ENCODE measurements at places on chromosomes 1 and 21.

GRCh38 chr1:21319447-21320407, 29.5 kb upstream of the ECE1 start:
- no peak for DNase-seq

GRCh38 chr1:75742047-75742625, 17.6 kb downstream of the ACADM start:
- DNase-seq = no peak

- no peak for DNase-seq
Observed at GRCh38 chr21:34992736-34993398, 56.2 kb downstream of the RUNX1 start.

DNA sequence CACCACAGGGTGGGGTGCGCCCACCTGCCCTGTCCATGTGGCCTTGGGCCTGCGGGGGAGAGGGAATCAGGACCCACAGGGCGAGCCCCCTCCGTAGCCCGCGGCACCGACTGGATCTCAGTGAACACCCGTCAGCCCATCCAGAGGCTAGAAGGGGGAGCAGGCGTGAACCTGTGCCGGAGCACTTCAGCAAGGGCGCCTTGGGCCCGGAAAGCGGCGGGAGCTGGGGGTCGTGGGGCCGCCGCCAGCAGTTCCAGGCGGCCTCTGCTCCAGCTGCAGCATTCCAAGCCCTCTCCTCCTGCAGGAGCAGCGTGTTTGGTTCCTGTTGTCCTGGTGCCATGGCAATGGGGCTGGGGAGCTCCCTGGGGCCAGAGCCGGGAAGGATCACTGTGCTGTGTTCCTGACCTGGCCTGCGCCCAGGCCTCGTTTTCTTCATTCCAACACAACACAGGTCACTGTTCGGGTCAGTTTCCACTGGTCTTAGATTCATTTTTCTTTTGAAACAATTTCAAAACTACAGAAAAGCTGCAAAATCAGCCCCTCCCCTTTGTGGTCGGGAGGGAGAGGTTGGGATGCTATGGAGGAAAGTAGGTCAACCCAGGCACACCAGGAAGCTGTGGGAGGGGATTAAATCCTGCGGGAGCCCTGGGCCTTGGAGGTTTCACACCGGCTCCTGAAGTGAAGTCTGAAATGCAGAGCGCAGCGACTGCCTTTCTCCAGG, 18.8 kb downstream of the SLX9 start:
- DNase-seq = no peak

- no peak for DNase-seq
Observed at GRCh38 chr1:29043274-29043965, 80.3 kb downstream of the TMEM200B start.

DNA sequence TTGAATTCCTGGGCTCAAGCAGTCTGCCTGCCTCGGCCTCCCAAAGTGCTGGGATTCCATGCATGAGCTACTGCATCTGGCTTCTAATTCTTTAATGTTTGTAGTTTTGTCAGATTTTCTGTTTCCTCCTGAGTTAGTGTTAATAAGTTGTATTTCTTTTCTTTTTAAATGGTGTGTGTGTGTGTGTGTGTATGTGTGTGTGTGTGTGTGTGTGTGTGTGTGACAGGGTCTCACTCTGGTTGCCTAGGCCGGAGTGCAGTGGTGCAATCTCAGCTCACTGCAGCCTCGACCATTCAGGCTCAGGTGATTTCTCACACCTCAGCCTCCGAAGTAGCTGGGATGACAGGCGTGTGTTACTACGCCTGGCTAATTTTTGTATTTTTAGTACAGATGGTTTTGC, 50.2 kb downstream of the ADARB1 start:
- DNase-seq = no peak

DNA sequence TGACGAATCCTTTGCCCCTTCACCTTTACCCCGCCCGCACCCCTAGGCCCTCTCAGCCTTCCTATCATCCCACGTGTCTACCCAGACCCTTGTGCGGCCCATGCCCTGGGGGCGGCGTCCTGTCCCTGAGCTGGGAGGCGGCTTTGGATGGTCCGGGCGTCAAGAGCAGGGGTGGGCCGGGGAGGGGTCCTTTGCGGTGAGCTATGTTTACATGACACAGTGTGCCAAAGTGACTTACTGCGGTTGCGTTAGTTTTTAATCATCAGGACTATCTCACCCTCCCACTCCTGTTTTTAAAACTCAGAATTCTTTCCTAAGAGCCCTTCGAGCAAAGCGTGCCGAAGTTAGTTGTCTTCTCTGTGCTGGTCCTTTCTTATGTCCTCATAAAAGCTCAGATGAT, 144.6 kb downstream of the PGBD5 start:
- DNase-seq = no peak

DNA sequence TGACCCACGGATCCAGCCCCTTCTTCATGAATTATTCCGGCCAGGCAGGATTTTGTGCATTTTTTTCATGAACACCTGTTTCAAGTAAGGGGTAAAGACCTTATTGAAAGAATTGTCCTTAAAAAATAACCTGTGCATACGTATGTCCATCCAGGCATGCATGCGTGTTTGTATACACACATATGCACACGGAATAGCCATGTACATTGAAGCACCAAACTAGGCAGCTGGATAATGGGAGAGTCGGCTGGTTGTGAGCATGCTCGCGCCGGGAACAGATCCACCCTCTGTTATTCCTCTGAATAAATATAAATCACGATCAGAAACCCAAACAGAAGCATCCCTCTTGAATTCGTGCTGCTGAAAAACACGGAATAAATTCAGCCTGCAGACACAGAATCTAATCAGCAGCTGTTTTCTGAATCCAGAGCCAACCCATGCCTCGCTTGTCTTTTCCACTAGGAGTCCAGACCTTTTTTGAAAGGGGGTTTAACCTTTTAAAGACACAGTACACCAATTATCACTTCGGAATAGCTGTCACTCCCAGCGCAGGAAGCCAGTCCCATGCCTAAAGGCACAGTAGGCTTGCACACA, at the start of gene HIVEP3:
HIVEP3 (minus strand) TSS at position 473 of the 594 bp plus-strand sequence.
- no peak for DNase-seq

GRCh38 chr1:227320476-227320875, 2.2 kb upstream of the CDC42BPA start:
- DNase-seq = no peak

- DNase-seq = no peak
Observed at GRCh38 chr1:26280333-26281042, 602 bp downstream of the SH3BGRL3 start.

DNA sequence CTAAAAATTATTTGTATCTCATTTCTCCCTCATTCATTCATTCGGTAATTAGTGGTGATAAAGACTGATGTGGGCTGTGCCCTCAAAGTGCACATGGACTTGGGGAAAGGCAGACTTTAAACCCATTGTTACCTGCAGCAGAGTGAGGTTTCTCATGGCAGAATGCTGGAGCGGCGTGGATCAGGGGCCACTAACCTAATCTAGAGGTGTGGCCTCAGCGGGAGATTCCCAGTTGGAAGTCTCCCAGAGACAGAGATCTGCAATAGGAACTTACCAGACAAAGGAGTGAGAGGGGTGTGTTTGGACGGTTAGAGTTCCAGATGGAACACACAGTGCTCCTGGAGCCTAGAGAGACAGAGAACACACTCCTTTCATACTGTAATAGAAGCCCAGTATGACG, 73.5 kb downstream of the VPS26C start:
- DNase-seq = no peak

DNA sequence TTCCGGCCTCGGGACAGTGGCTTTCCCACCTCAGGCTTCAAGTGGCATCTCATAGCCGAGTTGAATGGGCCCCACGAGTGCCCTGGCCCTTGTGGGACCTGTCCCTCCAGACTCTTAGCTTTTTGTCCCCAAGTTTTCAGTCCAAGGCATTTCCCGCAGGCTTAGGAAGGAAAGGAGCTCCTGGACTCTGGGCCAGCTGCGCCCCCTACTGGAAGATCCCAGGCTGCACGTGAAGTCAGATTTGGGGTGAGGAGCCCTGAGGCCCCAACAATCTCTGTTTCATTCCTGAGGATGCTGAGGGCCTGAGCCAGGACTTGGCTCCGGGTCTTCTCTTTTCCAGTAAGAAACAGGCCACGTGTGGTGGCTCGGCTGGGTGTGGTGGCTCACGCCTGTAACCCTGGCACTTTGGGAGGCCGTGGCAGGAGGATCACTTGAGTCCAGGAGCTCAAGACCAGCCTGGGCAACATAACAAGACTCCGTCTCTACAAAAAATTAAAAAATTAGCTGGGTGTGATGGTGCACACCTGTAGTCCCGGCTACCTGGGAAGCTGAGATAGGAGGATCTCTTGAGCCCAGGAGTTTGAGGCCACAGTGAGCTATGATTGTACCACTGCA, 67.4 kb downstream of the ARHGEF10L start:
- DNase-seq = no peak

DNA sequence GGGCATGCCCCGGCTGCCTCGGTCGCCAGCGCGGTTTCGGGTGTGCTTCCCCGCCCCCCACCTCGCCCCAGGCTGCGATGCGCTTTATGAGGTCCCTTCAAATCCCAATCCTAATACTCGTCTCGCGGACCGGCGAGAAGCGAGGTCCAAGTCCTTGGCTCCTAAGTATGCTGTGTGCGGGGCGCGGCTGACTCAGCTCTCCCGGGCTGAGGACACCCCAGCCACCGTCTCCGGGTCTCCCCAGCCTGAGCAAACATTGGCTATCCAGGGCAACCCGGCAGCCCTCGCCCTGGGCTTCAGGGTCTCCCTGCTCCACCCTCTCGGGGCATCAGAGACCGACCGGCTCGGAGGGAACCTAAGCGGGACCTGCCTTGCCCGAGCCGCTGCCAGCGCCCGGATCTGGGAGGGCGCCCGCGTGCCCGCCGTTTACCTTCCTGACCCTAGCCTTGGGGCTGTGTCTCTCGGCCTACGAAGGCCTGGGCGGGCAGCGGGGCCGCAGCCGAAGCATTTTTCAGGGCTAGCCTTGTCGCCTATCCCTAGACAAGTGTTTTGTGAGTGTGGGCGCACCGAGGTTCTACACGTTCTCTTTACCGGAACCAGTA, 1.2 kb downstream of the ITPKB start:
- DNase-seq = no peak

GRCh38 chr1:183580281-183580682, 10.0 kb downstream of the NCF2 start:
- DNase-seq = peak; percentile 30

- DNase-seq = no peak
Observed at GRCh38 chr1:33329600-33330305, 8.9 kb upstream of the A3GALT2 start.

- DNase-seq = no peak
Observed at GRCh38 chr1:160410406-160411005, 10.1 kb downstream of the VANGL2 start.

DNA sequence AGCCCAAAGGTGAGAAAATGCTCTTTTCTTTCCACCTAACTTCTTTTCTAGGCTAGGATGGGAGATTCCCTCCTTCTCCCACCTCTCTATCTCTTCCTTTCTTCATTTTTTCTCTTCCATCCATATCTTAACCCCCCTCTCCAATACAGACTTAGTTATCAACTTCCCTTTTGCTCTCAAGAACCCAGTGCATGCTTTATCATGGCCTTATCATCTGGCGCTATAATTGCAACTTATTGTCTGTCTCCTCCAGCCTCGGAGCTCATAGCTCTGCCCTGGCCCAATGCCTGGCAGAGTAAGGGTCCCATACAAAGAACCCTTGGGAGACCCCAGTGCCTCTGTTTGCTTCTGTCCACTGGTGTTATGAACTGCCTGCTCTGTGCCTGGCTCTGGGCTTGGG, 71.0 kb upstream of the NFASC start:
- no peak for DNase-seq

DNA sequence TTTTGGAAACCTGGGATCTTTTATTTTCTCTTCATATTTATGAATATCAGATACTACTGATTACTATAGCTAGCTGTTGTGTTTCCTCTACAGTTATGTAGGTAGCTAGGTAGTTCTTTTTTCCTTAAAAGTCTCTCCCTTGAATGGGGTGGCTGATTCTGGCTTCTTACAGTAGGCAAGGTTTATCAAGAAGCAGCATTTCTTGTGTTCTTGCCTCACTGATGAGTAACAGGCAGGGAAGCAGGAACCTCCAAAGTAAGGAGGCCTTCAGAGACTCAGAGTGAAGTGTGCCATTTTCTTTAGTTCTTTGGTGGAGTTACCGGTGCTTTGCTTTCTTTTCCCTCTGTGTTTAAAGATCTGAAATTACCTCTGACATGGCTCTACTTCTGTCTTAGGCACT, 56.0 kb downstream of the ZMYM4 start:
- no peak for DNase-seq

DNA sequence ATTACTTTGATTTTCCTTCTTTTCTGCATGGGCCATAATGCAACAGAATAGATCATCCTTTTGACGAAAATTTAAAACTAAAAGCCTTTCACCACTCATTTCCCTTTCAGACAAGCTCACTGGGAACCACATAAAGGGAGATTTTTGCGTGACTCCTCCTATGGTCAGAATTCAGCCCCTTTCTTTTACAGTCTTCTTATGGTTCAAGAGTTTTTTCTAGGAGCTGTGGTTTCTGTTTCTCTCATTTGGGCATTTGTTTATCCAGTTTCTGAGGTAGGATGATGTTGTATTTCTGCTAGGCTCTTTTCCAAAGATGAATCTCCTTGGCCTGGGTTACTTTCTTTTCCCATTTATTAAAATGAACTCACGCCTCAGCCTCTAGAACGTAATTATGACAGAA, 16.9 kb downstream of the RGS1 start:
- DNase-seq = no peak

DNA sequence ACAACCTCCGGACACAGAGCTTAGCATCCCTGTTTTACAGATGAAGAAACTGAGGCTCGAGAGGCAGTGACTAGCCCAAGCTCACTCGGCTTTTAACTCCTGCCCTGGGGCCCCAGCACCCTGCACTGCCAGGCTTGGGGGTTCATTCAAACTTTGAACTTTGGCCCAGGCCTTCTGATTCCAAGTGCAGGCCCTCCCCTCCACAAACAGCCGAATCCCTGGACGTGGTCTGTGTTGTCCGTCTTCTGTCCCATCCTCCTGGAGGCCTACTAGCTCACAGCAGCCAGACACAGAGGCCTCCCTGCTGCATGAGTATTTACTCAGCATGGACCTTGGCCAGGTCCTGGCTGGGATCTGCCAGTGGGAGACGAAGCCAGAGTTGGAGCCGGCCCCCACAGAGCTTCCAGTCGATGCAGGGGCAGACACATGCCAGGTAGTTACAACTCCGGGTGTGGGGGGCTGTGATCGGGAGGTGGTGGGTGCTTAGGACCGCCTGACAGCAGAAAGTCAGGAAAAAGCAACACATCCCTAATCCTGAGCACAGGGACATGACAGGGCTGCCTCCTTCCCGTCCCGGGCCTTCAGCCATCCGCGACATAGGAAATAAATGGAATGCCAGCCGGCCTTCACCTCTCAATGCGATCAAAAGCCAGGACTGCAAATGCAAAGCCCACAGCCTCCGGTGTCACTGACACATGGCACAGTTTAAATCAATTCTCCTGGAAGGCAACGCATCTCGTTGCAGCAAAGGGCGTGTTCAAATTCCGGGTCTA, 7.4 kb downstream of the IFFO2 start:
- no peak for DNase-seq

GRCh38 chr1:67682659-67683197, 2.3 kb upstream of the GADD45A start:
- DNase-seq = no peak

Measured in T-helper 2 cell (primary cell).